OCI-LY7 (cell line): ENCODE measurements at places on chromosomes 5 and 9. TPM values are rescaled to one million over a fixed set of nuclear protein-coding genes. Genes with fewer than 3 reads are reported as not detected.

The MCTP1 gene
- total RNA-seq, result not detected in 2 replicates

- DNase-seq, result no peak
These were observed 22.0 kb upstream of the NIPBL start for GRCh38 chr5:36854402-36855140.

The CCNI2 gene
- total RNA-seq, result not detected in 2 replicates

The SMIM3 gene
- not detected in 2 replicates for total RNA-seq

The SOWAHA gene
- not detected in 2 replicates for total RNA-seq

The SPATA24 gene
- 9.4 and 10.8 TPM in 2 replicates for total RNA-seq

DNA sequence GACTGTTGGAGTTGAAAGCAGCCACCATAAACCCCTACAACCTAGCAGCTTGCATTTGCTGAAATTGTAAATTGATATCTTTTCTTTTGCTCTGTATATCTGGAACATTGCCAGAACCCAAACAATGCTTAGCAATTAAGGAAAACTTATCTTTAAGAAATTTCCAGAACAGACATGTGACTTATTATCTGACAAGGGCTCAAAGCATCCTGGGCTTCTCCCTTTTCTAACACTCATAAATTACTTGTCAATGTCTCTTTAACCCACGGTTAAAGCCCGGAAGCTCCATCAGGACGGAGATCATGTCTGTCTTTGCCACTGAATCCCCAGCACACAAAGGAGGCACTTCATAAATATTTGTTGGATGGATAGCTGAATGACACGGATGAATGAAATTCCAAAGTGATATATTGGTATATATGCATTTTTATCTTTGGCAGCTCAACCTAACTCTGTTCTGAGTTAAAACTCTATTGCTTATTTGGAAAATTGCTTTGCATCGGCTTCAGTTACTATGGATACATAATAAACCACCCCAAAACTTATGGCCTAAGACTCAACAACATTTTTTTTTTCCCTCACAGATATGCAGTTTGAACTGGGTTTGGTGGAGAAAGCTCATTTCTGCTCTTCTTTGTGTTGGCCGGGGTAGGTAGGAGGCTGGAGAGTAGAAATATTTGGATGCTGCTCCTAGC lies 103.1 kb upstream of the CLINT1 start:
- no peak for DNase-seq
